Activated CD4-positive, alpha-beta memory T cell treated with anti-CD3 and anti-CD28 coated beads for 36 hours (primary cell): ENCODE measurements at places on chromosomes 3 and 15. TPM values are rescaled to one million over a fixed set of nuclear protein-coding genes. Genes with fewer than 3 reads are reported as not detected.

Gene FBXW12
- total RNA-seq, result not detected

Gene TRH
- total RNA-seq, result not detected

Gene ABHD6
- 3.9 TPM for total RNA-seq

Gene MINAR1
- 0.31 TPM for total RNA-seq

Gene LYZL4
- total RNA-seq, result not detected

Gene SETD5
- 98.0 TPM for total RNA-seq

Gene SYNPR
- total RNA-seq, result not detected

Gene MUC20
- 0.78 TPM for total RNA-seq

Gene PARP16
- total RNA-seq, result 12.3 TPM

Gene SEC11A
- total RNA-seq, result 136 TPM

Gene KCNMB3
- 0.17 TPM for total RNA-seq

Gene SPATA12
- total RNA-seq, result not detected

Gene INKA1
- 1.0 TPM for total RNA-seq

Gene PROS1
- 1.7 TPM for total RNA-seq

Gene POLQ
- 25.1 TPM for total RNA-seq

Gene TMOD2
- total RNA-seq, result 7.9 TPM

Gene RPL32
- total RNA-seq, result 2,505 TPM

Gene PRSS50
- total RNA-seq, result not detected

Gene LDHAL6B
- not detected for total RNA-seq

Gene RTP1
- total RNA-seq, result not detected
